HCT116 (cell line): ENCODE measurements at places on chromosomes 1 and 21.

DNA sequence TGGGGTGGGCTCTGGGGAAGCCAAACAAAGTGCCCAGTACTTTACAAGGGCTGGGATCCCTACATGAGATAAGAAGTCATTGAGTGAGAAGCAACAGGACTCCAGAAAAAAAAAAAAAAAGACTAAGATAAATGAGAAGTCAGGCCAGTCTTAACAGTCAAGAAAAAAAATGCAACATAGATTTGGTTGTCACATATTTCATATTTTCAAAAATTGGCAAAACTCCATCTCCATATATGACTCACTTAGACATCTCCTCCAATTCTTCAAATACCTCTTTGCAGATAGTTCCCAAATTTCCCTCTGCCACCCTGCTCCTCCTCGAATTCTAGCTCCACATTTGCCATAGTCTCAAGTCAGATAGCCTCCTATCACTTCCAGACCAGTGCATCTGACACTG is 20.9 kb upstream of the SIPA1L2 start:
- no peak for DNase-seq

DNA sequence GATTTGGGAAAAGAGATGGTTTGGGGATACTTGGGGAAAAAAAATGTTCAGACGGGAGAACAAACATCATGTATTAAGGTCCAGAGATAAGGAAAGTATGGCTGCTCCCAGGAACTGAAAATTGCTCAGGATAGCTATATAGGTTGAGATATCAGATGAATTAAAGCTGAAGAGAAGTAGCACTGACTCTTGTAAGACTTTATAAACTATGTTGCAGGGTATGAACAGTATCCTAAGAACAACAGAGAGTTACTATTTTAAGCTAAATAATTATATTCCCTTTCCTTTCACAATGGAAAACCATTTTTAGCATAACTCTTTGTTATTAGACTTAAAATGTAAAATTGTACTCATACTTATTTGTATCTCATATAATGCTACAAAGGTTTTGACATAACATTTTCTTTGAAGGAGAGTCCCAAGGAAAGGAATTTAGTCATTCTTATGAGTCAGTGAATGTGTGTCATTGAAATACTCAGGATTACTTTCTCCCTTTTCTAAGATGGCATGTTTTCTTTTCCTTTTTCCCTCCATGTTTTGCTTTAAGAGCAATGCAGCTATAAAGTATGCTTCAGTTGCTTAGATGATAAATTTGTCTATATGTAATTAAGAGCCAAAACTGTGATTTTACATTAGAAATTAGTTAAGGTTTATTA is 139.4 kb upstream of the KIAA1614 start:
- no peak for DNase-seq

DNA sequence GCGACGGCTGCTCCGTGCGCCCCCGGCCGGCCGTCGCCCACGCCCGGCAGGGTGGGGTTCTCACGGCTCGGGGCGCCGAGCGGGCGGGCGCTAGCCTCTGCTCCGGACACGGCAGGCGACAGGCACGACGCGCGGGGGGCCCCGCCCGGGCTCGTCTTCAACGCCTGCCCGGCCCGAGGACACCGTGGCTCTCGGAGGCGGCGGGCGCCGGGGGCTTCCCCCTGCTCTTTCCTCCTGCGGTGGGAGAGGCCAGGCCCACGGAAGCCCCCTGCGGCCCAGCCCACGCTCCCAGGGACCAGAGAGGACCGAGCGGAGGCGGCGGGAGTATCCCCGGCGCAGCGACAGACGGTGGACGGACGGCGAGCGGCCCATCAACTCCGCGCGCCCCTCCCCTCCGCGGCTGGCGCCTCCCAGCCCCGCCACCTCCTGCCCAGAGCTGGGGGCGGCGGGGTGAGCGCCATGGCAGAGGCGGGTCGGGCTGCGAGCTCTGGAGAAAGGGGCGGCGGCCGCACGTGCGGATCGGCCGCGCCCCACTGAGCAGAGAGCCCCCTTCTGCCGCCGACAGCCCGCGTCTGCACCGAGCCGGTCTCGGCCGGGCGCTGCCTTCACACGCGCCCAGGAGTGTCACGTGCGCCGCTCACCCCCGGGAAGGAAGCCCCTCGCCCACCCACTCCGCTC is at the start of the genes SHE and TDRD10:
Gene SHE, minus strand, starts transcription at position 347 of the 678 bp plus-strand sequence. CDS start 386 bp downstream, outside the sequence.
Gene TDRD10, plus strand, starts transcription at position 154 of the 678 bp plus-strand sequence. CDS start 4,685 bp downstream, outside the sequence.
- DNase-seq = no peak

- DNase-seq = no peak
Observed at GRCh38 chr1:7587108-7587772, 183.9 kb upstream of the VAMP3 start.

DNA sequence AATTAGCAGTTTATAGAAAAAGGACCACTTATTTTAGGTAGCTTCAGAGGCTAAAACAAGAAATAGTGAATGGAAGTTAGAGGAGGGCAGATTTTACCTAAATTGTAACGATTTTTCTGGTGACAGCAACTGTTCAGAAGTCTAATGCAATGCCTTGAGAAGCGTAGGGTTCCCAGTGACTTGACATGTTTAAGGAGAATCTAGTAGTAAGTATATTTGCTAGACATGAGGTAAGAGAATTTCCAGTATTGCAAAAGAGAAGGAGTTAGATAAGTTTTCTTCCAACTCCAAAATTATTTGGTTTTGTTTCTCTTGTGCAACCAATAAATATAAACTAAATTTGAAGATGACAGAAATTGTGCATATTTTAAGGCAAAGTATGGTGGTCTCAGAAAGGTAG is 140.0 kb downstream of the SMYD3 start:
- no peak for DNase-seq

DNA sequence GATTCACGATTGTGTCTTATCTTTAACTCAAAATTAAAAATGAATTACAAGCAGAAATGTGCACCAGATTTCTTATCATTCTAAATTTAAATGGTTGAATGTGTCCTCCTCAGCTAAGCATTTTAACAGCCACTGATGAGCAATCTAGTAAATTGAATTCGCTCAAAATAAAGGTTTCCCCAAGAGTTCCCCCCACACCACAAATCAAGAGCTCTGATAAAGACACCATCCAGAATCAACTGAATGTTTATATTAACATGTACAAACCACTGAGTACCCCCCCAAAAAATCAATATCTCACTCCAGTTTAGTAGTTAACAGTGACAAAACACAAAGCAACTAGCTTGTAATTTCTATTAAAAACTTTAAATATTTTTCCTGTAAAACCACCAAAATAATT is 1.9 kb downstream of the GPBP1L1 start:
- no peak for DNase-seq

DNA sequence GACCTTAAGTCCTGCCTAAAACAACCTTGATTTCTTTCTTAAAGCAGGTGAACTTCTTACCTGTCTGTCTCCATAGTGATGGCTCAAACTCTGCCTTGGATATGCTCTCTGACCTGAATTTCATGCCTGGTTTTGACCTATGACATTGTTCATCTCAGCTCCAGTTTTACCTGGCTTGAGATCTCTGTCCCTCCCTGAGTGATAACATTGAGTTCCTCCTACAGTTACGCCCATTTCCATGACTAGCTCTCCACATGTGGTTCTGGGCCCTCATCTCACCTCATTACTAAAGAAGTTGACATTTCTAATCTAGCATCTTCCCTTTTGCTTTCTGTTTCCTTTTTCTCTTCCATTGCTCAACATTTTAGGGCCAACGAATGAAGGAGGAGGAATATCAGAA is 233.1 kb downstream of the HHIPL2 start:
- DNase-seq = no peak

DNA sequence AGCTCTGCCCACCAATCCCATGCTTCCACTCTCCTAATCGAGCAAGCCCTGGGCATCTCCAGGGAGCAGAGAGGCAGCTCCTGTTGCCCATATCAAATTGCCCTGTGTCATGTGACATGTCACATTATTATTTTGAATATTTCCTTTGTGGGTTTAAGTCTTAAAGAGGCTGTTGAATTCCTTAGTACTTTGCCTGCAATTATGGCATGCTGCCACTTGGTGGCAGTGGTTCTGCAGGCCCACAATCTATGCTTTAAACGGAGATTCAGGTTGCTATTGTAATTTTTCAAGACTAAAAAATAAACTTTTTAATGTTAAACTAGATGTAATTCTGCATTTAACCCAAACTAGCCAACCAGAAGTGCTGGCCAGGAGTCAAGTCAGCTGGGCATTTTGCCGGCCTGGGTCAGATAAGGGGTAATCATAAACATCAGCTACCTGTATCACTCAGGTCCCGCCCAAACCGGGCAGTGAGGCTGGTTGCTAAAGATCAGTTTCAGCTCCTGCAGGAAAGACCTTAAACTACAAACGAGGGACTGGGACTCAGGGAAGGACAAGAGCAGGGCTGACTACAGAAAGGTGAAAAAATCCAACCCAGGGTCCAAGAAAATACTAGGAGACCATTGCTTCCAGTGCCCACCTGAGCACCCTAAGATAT is 37.3 kb upstream of the ARHGEF16 start:
- DNase-seq = no peak

GRCh38 chr1:153570874-153571273 is 5.2 kb upstream of the S100A2 start:
- no peak for DNase-seq

DNA sequence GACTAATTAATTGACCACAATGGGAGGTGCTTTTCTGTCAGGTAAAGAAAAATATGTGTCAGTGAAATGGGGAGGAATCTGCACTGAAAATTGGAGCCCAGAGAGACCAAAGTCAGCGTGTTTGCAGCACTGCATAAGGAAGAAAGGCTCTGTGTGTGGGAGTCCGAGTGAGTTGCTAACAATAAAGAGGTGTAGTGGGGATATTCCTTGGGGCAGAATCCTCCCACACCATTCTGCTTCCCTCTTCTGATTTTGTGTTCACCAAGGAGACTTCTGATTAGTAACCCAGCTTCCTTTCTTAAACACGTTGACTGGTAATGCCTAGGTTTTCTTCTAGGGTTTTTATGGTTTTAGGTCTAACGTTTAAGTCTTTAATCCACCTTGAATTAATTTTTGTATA is 240.5 kb downstream of the RPS6KC1 start:
- no peak for DNase-seq

- DNase-seq = no peak
Observed at GRCh38 chr1:171403393-171403792, 81.9 kb upstream of the PRRC2C start.

- DNase-seq = no peak
Observed at GRCh38 chr1:20119347-20119746, at the start of gene PLA2G2D. TSS of gene PLA2G2D (minus strand) at chr1:20119536. CDS start at chr1:20119498, 38 bp downstream.

GRCh38 chr1:156528875-156529425 is 28.4 kb upstream of the MEF2D start:
- DNase-seq = no peak

GRCh38 chr1:198424441-198424840 is 116.0 kb downstream of the ATP6V1G3 start:
- DNase-seq = no peak

GRCh38 chr1:17451731-17452130 is 12.3 kb upstream of the RCC2 start:
- no peak for DNase-seq

DNA sequence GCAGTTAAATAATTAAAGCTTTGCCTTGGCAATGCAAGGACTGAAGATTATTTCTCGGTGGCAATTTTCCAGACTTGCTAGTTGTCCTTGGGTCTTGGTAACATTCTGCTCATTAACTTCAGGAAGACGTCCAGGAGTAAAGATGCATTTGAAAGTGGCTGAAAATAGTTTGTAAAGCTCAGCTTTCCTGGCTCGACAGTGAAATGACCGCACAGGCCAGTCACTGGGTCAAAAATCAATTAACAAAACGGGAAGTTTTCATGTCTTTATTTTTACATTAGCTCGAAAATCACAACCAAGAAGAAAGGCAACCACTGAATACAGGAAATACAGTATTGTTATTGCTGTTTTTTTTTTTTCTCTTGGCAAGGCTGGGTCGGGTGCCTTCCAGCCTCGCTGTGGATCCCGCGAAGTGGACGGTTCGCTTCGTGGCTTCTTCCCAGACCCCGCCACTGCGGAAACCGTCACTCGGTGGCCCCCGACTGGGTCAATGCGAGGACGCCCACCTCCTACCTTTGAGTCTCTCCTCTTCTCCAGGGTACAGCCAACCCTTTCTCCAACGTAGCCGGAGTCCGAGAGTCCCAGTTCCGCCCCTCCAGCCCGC is 479 bp upstream of the SNX7 start:
- DNase-seq = no peak

DNA sequence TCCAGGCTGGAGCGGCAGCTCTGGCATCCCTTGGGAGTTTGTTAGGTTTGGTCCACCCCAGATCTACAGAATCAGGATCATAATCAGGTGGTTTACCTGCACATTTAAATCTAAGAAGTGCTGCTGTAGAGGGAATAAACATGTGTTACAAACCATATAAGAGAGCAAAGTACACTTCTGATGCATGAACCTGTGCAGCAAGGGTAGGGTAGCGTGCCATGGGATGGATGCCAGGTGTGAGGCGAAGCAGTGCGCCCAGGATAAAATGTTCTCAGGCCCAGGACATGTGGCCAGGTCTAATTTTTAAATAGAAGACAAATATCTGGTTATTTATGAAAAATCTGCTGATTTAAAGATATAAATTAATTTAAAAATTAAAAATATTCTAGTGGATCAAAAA is 308.8 kb upstream of the USP24 start:
- no peak for DNase-seq

- no peak for DNase-seq
Observed at GRCh38 chr1:46102769-46103476, 29.5 kb downstream of the PIK3R3 start.

GRCh38 chr1:227759341-227760300 is 24.4 kb downstream of the SNAP47 start:
- no peak for DNase-seq

DNA sequence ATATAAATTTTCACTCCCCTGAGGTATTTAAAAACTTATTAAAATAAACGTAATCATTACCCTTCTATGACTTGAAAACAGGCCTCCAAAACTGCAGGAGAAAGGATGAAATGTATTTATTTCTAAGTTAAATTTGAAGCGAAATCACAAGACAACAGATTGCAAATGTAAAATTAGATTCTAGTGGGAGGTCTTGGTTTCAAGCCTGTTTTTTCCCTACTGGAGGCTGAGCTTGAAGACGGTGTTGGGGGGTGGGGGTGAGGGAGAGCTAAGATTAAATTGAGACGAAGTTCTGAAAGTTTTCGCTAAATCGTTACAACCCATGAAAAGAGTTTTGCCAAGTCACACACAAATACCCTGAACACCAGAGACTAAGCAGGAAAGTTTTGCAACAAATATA is 68.2 kb downstream of the TIAM1 start:
- DNase-seq = no peak

GRCh38 chr1:30883389-30884172 is 25.0 kb downstream of the SDC3 start:
- no peak for DNase-seq

DNA sequence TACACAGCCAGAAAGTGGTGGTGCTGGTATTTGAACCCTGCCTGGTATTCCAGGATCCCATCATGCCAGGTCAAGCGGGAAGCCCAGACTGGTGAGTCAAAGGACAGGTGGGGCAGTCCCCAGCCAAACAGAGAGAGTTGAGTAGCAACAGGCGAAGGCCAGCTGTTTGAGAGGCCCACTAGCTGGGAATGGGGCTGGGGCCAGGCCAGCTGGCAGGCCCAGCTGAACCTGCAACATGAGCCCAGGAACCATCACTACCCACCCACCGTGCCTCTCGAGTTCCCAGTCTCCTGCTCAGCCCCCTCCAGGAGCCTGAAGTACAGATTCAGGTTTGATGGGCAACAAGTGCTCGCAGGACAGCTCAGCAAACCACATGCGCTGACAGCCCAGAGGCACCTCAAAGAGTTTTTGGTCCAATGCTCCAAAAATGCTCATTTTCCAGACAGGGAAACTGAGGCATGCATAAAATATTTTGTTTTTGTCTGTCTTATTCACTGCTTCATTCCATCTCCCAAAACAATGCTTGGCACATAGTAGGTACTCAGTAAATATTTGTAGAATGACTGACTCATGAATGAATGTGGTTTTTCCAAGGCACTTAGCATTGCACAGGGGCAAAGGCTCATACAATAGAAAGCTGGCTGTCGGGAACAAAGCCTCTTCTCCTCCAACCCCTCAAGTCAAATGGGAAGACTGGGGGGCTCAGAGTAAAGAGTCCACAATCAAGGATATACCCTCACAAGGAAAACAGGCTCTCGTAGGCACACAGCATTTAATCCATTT is 42.5 kb upstream of the CLIC4 start:
- no peak for DNase-seq
